ENCODE measurements at places on chromosomes 7 and 10.

DNA sequence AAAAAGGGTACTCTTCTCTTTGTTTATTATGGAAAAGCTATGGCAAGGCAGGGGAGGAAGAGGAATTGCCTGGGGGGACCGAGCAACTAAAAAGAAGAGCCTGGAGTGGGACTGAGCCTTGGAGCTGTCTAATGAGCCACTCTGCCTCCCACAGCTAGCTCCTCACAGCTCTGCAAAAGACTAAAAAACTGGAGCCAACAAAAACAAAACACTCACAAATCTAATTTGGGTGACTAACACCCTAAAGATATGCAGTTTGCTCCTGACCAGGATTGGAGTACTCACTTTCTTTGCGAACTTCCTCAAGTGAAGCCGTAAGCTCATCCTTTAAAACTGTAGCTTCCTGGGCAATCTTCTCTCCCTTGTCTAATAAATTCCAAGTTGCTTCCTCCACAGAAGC lies 89.4 kb downstream of the CTNNA3 start:
- DNase-seq: no peak

- no peak for DNase-seq
These were observed 172.3 kb downstream of the IMMP2L start for GRCh38 chr7:111390000-111390399.

GRCh38 chr7:55105952-55106351 lies 87.1 kb downstream of the EGFR start:
- no peak for DNase-seq

GRCh38 chr7:79778786-79779770 lies 325.6 kb upstream of the MAGI2 start:
- DNase-seq: no peak

DNA sequence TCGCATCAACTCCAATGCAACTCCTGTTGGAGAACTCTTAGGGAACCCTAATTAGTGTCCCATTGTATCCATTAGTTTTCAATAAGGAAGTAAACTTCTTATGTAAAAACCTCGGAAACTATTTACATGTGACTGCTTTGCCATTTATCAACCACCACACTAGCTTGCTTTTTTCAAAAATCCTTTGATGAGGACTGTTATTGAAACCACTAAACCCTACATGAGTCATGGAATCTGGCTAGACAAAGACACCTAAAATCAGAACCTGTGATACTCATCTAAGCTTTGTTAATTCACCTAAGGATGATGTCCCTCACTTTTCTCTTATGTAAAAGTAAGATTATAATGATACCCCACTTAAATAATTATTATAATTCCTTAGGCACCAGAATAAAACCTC lies 414.1 kb upstream of the ETV1 start:
- DNase-seq: no peak

DNA sequence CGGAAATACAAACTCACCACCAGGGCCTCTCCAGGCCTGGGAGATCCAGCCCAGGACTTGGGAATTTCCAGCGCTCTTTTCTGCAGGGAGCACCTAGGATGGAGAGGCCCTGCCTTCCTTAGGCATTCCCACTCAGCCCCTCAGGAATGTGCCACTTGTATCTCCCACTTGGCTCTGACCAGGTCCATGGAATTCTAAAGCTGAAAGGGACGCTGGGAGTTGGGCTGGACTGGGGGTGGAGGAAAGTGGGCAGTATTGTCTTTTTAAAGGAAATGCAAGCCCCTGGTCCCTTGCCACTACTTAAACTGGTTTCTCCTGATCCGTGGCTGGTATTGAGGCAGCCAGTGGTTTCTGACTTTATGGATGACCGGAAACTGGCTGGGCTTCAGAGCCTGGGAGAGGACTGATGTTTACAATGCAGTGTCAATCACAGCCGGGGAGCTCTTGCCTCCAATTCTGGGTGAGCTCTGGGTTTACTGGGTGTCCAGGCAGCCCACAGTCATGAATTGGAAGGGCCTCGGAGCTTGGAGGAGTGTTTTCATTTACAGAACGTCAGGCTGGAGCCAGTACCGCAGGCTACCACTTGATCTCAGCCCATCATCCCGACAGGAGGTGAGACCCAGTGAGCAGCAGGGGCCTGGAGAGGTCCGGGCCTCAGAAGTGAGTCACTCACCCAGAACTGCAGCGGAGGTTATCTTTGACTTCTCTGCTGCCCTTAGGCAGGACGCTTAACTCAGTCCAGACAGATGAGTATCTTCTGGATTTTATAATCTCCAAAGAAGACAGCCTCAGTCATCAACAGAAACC lies 27.3 kb downstream of the AGAP3 start:
- DNase-seq: peak; percentile 37

- no peak for DNase-seq
These were observed 58.5 kb downstream of the LARP4B start for GRCh38 chr10:873020-873419.

GRCh38 chr7:152162287-152162686 lies 136.8 kb downstream of the GALNT11 start:
- DNase-seq: no peak

DNA sequence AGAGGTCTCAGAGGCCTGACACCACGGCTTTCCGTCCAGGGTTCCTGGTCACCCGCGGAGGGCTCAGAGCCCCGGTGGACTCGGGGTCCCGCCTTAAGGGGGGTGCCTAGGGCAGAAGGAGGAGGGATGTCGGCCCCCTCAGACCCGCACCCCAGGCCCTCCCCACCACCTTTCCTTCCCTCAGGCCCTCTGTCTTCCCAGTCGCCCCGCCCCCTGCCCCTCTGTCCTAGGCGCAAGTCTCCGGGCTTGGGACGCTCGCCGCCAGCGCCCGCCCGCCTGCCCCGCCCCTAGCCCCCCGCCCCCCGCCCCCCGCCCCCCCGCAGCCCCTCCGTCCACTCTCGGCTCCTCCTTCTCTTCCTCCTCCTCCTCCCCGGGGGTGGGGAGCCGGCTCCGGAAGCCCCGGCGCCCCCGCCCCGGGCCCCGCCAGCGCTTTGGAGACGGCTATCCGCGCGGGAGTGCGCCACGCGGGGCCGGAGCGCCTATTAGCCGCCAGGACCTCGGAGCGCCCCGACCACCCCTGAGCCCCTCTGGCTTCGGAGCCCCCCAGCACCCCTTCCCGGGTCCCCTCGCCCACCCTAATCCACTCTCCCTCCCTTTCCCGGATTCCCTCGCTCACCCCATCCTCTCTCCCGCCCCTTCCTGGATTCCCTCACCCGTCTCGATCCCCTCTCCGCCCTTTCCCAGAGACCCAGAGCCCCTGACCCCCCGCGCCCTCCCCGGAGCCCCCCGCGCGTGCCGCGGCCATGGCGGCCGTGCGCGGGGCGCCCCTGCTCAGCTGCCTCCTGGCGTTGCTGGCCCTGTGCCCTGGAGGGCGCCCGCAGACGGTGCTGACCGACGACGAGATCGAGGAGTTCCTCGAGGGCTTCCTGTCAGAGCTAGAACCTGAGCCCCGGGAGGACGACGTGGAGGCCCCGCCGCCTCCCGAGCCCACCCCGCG lies at the start of gene AEBP1:
TSS of gene AEBP1 (plus strand) at position 423 of the 937 bp plus-strand sequence. CDS start at position 744, 321 bp downstream.
- DNase-seq: no peak

DNA sequence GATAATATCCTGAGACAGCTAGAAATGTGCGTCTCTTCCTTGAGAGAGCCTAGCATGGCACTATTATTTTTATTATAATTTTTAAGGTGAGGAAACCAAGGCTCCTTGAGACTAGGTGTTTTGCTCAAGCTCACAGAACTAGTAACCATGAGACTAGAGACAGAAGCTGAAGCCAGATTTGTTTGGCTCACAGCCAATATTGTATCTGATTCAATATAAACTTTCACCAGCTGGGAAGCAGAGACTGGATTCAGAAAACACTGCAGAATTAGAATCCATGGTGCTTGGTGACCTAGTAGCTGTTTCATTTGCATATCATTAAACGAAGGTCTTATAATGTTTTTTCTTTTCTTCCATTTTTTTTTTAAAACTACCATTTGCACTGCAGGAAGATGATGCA lies 64.4 kb downstream of the DNAJB9 start:
- no peak for DNase-seq

DNA sequence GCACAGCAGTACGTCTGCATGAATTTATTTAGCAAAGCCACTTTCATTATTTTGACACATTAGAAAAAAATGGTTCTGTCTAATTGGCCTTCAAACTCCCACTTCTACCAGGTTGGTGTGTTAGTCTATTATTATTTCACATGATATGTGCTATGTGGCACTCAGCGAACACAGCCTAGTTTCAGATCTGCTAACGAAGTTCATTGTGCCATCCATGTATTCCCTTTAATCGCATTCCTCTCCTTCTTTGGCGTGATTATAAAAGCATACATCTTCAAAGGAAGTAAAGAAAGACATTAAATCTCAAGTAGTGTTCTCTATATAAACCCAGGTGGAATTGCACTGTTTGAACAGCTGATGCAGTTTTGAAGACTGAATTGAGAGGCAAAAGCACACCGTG lies 96.4 kb upstream of the CACNA2D1 start:
- DNase-seq: no peak

DNA sequence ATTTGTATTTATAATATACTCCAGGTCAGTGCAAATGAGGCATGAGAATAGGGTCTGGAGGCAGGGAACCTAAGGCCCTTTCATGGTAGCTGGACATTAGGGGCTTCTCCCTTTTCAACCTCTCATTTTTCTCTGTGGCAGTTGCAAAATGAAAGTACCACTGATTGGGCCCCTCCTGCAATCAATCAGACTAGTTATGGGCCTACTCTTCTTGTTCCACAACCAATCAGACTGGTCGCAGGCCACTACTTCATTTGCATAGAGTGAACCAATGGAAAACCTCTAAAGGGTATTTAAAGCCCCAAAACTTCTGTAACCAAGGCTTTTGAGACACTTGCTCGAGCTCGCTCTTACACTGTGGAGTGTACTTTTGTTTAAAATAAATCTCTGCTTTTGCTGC lies 10.0 kb upstream of the PRPS1L1 start:
- no peak for DNase-seq

GRCh38 chr7:45650404-45651394 lies 76.5 kb downstream of the ADCY1 start:
- DNase-seq: no peak

DNA sequence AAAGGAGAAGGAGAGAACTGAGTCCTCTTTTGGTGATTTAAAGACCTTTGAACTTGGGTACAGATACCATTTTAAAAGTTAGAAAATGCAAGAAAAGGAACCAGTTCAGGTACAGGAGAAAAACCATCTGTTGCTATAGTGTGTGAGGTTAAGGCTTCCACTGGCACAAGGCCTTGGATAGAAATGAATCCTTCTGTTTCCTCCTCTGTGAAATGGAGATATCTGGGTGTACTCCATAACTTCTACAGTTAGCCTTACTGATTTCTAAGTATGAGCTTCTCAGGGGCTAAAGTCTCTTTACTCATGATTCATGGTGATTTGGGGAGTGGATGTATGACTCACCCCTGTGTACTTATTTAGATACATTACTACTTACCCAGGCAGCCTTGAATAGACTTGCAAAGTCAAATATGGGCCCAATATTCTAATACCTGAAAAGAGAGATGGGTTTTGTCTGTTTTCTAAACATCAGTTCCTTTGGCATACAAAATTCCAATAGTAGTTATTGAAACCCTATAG lies 117.2 kb upstream of the ADO start:
- no peak for DNase-seq

DNA sequence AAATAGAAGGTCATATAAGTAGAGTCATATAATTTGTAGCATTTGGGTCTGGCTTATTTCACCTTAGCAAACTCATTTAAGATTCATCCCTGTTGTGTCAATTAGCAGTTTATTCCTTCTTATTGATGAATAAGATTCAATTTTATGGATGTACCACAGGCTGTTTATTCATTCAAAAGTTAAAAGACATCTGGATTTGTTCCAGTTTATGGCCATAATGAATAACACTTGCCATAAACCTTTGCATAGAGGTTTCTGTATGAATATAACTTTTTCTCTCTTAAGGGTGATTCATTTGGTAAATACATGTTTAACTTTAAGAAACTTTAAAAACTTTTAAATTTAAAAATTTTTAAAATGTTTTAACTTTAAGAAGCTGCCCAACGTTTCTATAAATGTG lies 66.4 kb downstream of the CPED1 start:
- no peak for DNase-seq

- peak; percentile 74 for DNase-seq
These were observed 83.0 kb upstream of the DNAJB6 start for GRCh38 chr7:157253850-157254249.

- no peak for DNase-seq
These were observed 142.7 kb downstream of the TRIL start for GRCh38 chr7:28815369-28815927.

DNA sequence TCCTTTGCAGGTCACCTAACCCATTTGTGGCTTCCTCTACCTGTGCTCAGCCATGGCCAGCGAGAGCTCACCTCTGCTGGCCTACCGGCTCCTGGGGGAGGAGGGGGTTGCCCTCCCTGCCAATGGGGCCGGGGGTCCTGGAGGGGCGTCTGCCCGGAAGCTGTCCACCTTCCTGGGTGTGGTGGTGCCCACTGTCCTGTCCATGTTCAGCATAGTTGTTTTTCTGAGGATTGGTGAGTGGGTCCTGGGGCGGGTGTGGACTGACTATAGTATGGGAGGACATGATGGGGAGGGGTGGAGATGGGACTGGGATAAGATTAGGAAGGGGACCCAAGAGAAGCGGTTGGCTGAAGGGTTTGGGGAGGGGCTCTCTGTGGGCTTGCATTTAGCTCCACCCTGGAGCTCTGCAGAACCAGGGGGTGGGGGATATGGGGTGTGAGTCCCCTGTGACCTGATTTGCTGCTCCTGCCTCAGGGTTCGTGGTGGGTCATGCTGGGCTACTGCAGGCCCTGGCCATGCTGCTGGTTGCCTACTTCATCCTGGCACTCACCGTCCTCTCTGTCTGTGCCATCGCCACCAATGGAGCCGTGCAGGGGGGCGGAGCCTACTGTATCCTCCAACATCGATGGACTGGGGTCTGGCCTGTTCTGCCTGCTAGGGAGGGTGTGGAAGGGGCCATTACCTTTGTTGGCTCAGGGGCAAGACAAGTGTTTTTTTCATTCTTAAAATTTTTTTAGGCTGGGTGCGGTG lies 1.8 kb downstream of the SLC12A9 start:
- DNase-seq: no peak

- DNase-seq: peak; percentile 87
These were observed 13.3 kb upstream of the DDIT4 start for GRCh38 chr10:72260239-72260975.

DNA sequence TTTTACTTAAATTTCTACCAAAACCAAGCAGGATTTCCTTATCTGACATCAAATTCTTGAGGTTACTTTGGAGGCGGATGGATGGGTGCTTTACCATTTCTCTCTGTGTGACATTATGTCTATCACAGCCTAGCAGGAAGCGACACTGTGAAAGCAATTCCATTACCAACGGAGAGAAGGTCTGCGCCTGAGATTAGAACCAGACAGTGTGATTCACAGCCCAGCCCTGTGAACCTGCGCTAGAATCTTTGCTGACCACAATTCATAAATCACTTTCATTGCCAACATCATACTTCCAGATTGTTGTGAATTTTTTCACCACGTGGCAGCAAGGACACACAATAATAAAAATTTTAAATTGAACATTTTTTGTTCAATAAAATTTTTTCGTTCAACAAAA lies 126.5 kb downstream of the CUBN start:
- no peak for DNase-seq
